ENCODE measurements at places on chromosomes 13 and 19.

- DNase-seq: no peak
These were observed 2.4 kb upstream of the SBK2 start for GRCh38 chr19:55539090-55539984.

GRCh38 chr13:113995051-113995601 is 21.2 kb upstream of the C13orf46 start:
- DNase-seq: no peak

DNA sequence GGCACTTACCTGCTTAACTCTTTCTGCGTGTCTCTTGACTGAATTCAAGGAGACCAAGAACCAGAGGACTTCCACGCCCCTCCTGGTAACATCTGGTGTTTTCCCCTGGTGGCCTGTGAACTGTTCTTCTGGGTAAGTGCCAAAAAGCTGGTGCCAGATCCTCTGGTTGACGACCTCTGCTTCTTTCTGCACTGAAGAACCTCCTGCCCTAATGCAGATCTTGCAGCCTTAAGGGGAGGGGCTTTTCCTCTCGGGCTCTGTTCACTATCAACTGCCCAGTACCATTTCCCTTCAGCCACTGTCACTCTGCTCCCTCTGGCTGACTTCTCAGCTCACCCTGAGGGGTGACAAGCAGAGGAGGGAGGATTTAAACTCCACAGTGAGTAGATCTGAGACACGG is 6.1 kb upstream of the ERVV-1 start:
- no peak for DNase-seq

DNA sequence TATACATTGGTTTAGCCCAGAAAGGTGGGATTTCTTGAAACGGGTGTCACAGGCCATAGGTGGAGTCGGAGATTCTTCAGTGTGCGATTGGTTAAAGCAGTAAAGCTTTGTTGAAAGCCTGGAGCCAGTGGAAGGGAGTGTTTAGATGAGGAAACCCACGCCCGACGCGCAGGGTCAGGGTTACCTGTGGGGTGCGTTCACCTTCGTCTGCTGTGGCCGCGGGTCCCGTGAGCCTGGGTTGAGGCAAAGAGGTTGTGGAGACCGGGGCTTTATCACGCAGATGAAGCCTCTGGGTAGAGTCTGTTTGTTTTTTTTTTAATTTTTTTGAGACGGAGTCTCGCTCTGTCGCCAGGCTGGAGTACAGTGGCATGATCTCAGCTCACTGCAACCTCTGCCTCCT is 30.4 kb downstream of the ATP11A start:
- DNase-seq: no peak

- no peak for DNase-seq
These were observed 22.2 kb upstream of the SIAH3 start for GRCh38 chr13:45873491-45874325.

GRCh38 chr13:31627097-31627845 is 112.1 kb upstream of the RXFP2 start:
- no peak for DNase-seq

- no peak for DNase-seq
These were observed 113.0 kb downstream of the SOX1 start for GRCh38 chr13:112179995-112180394.

GRCh38 chr13:46296115-46296822 is 84.5 kb downstream of the LRRC63 start:
- peak; percentile 85 for DNase-seq

DNA sequence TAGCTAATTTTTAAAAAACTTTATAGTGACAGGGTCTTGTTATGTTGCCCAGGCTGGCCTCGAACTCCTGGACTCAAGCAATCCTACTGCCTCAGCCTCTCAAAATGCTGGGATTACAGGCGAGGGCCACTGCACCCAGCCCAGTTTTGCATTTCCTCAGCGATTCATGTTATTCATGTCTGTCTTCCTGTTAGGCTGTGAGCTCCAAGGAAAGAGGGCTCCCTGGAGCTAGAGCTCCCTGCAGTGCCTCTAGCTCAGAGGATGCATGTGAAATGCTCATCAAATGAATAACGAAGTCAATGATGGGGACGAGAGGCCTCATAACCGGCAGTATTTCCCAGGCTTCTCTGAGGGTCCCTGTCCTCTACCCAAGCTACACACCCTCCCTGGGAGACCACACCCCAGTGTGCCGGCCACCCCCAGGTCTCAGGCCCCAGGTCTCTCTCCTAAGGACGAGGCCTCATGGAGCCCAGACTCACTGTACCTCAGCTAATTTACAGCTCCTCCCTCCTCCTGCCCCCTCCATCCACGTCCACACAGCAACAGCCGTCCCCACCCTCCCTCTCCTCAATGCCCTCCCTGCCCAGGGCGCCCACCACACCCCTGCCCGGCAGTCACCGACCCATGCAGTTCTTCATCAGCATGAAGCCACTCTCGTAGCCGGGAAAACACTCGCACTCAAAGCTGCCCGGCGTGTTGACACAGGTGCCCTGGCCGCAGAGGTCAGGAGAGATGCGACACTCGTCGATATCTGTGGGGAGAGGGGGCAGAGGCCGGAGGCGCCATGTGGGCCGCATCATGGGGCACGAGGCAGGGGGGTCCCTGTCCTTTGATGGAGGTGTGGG is 28.5 kb downstream of the FBN3 start:
- DNase-seq: no peak

DNA sequence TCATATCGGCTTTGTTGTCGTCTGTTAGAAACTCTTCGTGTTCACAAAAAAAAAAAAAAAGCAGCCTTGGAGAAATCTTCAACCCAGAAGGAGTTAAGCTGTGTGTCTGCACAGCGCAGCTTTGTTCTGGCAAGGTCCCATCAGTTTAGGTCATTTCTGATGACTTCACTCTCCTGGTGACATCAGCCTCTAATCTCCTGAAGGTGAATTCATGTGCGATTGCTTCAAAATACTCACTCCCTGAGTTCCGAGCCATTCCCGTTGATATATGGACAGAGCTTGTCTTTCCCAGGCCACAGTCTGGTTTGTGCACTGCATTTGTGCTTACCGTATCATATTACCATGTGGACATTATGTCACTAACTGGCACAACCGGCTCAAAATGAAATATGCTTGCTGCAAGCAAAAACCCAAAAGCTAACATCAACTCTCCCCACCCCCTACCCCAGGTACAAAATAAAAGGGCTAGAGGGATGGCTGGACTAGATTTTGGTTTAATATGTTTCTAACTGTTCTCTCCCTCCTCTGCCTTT is 342.4 kb downstream of the KCNRG start:
- no peak for DNase-seq

GRCh38 chr13:80945328-80945727 is 604.4 kb upstream of the SPRY2 start:
- no peak for DNase-seq

DNA sequence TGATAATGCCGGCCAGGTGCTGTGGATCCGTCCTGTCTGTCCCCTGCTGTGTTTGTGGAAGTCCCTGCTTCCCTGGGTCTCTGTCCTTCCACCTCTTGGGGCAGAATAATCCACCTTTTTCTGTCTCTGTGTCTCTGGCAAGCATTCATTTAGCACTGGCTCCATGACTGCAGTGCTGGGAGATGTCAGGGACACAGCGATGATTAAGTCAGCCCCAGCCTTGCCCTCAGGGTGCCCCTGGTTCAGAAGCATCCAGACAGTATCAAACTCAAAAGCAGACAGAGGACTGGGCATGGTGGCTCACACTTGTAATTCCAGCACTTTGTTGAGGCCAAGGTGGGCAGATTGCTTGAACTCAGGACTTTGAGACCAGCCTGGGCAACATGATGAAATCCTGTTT is 1.5 kb downstream of the HIPK4 start:
- DNase-seq: no peak

DNA sequence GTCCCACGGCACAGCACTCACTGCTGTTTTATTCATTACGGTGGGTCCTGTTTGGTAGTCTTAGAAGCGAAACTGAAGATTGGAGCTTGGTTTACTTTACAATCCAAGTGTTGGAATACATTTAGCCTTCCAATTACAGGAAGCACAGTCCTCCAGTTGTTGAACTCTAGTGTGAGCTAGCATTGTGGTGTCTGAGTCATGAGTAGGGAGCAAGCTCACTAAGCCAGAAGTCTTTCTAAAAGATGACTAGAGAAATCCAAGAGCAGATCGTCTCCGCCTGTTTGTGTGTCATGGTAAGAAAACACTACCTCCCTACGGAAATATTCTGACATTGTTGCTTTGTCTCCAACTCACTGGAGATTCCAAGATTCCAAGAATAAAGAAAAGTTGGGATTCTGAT is 10.1 kb upstream of the SHISA2 start:
- no peak for DNase-seq

DNA sequence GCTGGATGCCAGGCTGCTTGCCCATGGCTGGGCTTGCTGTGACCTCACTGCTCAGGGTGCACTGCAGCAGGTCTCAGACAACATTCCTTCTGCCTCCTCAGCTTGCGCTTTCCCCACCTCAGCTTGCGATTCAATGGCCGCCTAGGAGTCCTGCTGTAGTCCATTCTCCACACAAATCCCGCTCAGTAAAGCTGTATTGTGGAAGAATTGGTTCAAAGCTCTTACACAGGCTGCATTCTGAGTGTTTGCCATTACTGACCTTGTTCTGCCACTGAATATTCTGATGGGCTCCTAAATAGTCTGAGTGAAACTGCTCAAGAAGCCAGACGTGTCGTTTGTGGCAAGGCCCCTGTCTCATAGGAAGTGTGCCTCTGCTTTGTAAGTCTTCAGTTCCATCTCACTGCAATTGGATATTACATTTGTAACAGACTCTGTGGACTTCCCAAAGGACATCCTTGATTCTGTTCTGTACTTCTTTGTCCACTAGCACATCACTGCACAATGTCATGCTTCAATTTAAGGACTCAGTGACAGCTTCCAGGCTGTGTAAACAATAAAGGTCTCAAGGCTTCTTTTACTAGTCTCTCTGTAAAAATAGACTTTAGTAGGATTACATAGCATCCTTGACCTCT is 49.8 kb downstream of the KATNAL1 start:
- no peak for DNase-seq

- DNase-seq: peak; percentile 91
These were observed 9.7 kb upstream of the GIPC1 start for GRCh38 chr19:14505488-14506239.

DNA sequence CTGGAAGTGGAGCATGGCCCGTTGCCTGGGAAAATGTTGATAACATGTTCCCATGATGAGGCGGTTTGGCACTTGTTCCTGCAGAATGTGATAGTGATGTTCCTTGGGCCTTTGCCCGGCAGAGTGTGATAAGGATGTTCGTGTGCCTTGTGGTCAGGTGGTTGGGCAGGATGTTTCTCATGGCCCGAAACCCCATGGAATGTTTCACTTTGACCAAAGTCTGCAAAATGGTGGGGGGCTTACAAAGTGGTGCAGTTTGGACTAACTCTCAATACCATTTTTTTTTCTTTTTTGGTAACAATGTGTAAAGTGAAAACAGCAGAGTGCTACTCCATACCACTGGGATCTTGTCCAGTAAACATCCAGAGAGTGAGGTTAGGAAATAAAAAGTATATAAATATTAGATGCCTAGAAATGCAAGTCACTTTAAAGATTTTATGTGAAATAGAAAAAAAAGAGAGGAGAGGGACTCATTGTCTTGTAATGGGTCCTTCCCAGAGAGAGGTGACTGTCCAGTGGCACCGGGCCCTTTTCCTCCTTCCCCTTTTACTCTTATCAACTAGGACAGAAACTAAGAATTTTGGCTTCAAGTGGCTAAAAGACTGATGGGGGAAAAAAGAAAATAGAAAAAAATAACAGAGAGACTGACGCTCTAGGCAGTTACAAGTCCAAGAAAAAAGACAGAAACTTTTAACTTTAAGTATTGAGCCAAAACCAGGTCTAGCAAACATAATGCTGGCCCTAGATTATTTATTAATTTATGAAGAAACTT is 5.7 kb downstream of the FPR3 start:
- no peak for DNase-seq

GRCh38 chr19:18416778-18417249 is 2.4 kb upstream of the SSBP4 start:
- peak; percentile 75 for DNase-seq

- no peak for DNase-seq
These were observed 3.5 kb upstream of the EID2 start for GRCh38 chr19:39543477-39543857.

- DNase-seq: no peak
These were observed 1253.1 kb upstream of the MIR17HG start for GRCh38 chr13:90094357-90094756.

DNA sequence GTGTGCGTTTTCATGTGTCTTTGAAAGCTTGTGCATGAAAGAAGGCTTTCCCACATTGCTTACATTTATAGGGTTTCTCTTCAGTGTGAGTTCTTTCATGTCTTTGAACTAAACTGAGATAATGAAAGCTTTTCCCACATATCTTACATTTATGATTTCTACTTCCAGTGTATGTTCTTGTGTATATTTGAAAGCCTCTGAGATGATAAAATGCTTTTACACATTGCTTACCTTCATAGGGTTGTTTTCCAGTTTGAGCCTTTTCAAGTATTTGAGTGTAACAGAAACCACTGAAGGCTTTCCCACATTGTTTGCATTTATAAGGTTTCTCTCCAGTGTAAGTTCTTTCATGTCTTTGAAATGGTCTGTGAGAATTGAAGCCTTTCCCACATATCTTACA is 9.8 kb upstream of the ZNF441 start:
- DNase-seq: no peak

DNA sequence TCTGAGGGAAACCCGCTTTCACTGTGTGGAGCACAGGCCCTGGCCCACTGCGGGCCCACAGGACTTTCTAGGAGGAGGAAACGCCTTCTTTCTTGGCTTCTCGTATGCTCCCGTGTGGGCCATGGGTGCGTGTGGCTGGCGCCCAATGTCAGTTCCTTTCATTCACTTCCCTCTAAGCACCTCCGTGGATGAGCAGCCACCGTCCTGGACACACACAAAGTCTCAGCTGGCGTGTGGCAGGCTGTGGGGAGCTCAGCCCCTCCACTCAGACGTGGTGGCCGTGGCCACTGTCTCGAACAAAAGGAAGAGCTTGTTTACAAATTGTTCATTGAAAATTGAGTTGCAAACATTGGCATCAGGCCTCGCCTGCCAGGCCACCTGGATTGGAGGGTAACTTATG is 240.0 kb upstream of the SGCG start:
- no peak for DNase-seq

- DNase-seq: no peak
These were observed 13.4 kb downstream of the PKN1 start for GRCh38 chr19:14446336-14447036.

GRCh38 chr19:55373306-55373992 is 3.2 kb upstream of the TMEM190 start:
- no peak for DNase-seq

DNA sequence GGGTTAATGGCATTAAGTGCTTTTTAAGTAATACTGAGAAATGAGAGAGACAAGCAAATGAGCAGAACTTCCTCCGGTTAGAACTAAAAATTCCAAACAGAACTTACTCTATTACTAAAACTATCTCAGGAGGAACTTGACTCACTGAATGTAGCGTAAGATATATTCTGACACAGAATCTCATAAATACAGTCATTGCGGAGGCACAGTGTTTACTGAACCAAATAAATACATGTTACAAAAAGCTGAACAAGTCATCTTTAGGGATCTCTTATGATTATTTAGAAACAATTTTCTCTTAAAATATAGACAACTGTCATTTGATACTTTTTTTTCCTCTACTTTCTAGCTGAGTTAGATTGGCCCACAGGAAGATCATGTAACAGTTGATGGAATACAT is 283.1 kb downstream of the KLF12 start:
- no peak for DNase-seq
